ENCODE measurements at places on chromosomes 4 and X. TPM values are rescaled to one million over a fixed set of nuclear protein-coding genes. Genes with fewer than 3 reads are reported as not detected.

Gene BCORL1
- total RNA-seq, result 11.8 TPM

Gene TMPRSS11F
- total RNA-seq, result not detected

DNA sequence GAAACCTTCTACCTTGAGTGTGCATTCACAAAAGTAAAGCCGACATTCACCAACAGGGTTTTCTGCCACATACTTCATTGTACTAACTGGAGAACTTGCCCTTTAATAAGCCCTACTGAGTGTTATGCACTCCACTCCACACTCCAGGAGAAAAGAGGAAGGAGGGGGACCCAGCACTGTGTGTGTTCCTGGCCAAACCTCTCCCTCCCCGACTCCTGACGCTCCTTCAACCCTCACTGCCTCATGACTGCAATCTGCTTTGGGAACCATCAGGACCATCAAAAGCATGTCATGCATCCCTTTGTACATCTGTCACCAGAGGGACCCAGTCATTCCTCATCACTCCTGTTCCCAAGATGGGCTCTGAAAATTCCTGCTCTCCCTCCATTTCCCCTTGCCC is 143.7 kb downstream of the RASL11B start:
- no peaks in the 10 kb centered on the region for H3K27me3 ChIP-seq
- peaks cover 8% of the 10 kb centered on the region for H3K4me1 ChIP-seq
- H3K27ac ChIP-seq, result no peak overlapping the region
- H3K36me3 ChIP-seq, result no peaks in the 10 kb centered on the region
- H3K4me3 ChIP-seq, result no peak overlapping the region

GRCh38 chrX:54530357-54530900 is 410 bp downstream of the GNL3L start:
- H3K4me1 ChIP-seq, result peaks cover 28% of the 10 kb centered on the region
- no peaks in the 10 kb centered on the region for H3K27me3 ChIP-seq
- no peak for DNase-seq
- peak overlapping the region; percentile 76 for H3K27ac ChIP-seq

DNA sequence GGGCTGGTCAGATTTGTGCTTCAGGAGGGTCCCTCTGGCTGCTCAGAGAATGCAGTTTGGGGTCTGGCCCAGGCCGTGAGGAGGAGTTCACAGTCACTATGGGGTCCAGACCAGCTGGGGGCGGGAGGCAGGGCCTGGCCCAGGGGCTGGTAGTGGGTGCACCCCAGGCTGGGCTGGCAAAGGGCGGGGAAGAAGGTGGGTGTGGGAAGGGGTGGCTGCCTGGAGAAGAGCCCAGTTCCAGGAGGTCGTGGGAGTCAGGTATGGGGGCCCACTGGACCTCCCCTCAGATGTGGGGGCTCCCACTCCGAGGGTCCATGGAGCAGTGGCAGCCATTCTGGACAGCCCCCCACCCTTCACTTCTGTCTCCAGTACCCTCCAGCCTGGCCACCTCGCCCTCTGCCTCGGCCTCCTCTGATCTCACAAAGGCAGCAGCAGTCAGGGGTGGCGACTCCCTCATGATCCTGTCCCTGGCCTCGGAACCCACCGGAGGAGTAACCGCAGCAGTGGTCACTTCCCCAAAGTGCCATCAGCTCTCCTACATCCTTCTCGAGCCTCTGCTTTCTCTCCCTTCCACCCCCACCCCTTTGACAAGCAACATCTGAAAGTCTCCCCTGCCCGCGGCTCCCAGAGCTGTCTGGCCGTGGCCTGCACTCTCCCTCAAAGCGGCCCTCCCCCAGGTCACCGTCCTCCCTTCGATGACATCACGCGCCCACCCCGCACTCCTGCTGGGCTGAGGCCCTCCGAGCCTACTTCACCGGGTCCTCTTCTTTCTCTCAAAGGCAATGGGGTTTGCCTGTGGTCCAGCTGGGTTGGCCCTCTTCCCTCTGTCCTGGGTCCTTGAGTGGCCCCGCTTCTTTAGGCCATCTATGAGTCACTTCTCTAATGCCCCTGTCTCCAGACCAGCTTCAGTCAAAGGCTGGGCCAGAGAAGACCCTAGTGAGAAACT is 1.7 kb upstream of the SLC6A8 start:
- no peak overlapping the region for H3K27ac ChIP-seq
- no peak overlapping the region for H3K4me3 ChIP-seq
- no peaks in the 10 kb centered on the region for H3K36me3 ChIP-seq
- no peak for DNase-seq
- peaks cover 29% of the 10 kb centered on the region for H3K4me1 ChIP-seq

All from esophagus muscularis mucosa (tissue), 4 donors.